Natural killer cell treated with Interleukin-12 subunit alpha and Interleukin-12 subunit beta and Interleukin-15 and Interleukin-18, amount 100 ng/mL, for 72 hours (primary cell): ENCODE measurements at places on chromosomes 5 and 9.

- no peak for DNase-seq
These were observed 140.0 kb upstream of the TAF11L2 start for GRCh38 chr5:17358031-17358430.

- DNase-seq = no peak
These were observed 51.6 kb downstream of the PDCD1LG2 start for GRCh38 chr9:5561828-5562488.

DNA sequence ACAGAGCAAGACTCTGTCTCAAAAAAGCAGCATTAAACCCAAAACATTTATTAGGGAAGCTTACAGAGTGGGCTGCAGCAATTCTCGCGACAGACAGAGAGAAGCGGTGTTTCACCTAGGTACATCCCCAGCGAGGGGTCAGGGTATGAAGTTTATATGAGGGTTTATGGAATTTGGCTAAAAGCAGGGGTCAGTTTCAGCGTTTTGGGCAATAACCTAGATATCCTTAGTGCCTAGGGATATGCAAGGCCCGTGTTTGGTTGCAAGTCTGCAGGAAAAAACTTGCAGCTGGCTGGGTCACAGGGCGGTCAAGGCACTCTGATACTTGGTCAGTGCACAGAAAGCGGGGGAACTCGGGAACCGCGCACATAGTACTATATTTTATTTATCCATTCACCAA is 649 bp upstream of the GLE1 start:
- DNase-seq = no peak

- no peak for DNase-seq
These were observed 33.9 kb upstream of the MAN2A1 start for GRCh38 chr5:109655841-109656240.

- DNase-seq = no peak
These were observed 6.0 kb downstream of the IPPK start for GRCh38 chr9:92663951-92664350.

DNA sequence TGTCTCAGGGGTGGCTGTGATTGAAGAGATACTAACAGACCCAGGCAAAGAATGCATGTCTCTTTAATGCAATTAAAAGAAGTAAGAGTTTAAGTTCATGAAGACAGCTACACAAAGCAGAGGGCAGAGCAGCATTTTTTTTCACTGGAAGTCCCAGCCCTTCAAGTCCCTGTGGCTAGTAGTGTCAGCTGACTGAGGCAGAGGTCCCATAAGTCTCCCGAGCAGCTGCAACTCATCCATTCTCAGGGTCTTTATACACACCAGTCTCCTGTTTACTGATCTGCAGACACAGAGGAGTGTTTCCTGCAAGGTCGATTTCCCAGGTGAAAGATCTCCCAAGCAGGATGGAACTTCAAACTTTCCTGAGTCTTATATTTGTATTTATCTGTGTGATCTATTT is 169.4 kb upstream of the GLRA1 start:
- DNase-seq = no peak

DNA sequence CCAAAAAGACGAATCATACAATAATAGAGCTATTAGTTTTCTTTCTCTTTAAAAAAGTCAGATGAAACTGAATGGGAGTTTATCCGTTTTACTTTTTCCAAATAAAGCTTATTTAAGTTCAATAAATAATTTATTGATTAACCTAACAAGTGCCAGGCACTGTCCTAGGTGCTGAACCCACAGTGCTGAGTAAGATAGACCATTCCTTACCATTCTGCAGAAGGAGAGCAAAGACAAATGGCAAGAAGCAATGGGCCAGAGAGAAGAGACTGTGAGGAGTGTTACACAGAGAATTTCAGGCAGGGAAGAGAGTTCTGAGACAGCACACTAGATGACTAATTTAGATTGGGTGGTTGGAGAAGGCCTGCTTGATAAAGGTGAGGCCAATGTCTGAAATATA is 127.2 kb downstream of the AUH start:
- DNase-seq = no peak

- no peak for DNase-seq
These were observed 71.1 kb upstream of the HSPB3 start for GRCh38 chr5:54384356-54384933.

DNA sequence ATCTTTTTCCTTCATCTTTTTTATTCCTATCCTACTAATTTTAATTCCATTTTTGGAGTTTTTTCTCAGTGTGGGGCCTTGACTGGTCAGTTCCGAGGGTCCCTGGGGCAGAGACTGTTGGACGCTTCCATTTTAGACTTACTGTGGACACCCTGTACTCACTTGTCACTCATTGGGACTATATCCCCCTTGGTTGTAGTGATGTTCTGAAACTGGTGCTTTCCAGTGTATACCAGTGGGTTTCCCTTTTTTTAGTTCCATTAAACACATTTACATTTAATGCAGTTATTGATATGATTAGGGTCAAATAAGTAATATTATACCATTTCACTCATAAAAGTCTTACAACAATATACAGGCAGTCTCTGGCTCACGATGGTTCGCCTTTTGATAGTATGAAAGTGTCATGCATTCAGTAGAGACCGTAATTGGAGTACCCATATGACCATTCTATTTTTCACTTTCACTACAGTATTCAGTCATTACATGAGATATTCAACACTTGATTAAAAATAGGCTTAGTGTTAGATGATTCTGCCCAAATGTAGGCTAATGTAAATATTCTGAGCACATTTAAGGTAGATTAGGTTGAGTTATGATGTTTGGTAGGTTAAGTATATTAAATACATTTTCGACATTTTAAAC is 46.0 kb downstream of the CNOT6 start:
- no peak for DNase-seq

DNA sequence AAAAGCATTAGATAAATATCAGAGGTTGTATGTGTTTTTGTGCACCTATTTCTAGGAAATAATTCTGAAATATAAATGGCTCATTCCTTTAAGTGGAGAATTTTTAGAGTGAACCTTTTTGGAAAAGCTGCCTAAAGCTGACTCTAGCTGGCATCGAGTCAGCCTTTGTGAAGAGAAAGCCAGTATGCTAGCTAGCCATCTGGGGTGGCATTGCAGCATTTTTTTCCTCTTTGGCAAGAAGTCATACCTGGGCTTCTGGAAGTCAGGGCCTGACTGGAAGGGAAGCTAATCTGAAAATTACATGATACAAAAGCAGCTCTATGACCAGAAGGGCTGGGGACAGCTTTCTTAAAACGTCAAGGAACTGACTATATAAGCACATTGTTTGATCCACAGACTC is 19.7 kb downstream of the ANP32B start:
- no peak for DNase-seq

- no peak for DNase-seq
These were observed 21.0 kb downstream of the LSM11 start for GRCh38 chr5:157764531-157764930.

GRCh38 chr5:59034498-59035186 is 451.8 kb downstream of the RAB3C start:
- DNase-seq = peak; percentile 73

DNA sequence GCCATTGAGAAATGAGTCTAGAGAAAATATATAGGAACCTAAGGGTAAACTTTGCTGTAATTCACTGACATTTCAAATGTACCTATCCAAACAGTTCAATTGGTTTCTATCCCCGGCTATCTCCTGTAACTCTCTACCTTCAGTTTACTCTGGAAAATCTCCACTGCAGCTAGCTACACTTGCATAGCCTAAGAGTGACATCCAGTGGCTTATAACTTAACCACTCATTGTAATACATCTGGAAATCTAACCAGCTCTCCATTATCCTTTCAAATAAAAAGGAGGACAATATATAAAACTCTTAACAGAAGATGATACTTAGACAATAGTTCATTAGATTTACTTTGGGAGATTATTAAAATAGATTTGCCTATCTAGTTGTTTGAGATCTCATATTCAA is 35.3 kb upstream of the SPDL1 start:
- no peak for DNase-seq

- no peak for DNase-seq
These were observed 50.5 kb downstream of the COMMD10 start for GRCh38 chr5:116135344-116135743.

DNA sequence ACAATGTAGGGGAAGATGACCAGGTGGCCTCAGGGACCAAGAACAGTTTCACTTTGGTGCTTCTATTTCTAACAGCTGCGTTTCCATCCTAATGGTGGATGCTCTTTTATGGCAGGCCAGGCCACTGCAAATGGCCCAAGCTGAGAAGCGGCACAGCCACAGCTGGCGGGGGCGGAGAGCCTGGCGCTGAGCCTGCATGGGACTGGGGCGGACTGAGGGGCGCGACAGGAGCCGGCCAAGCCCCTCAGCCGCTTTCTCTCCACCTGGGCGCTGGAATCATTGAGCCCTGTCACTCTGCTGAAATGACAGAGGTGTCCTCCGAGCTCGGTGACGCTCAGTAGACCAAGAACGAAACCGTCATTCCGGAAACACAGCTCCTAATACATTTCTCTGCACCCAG is 317.3 kb upstream of the PDE4D start:
- DNase-seq = no peak

DNA sequence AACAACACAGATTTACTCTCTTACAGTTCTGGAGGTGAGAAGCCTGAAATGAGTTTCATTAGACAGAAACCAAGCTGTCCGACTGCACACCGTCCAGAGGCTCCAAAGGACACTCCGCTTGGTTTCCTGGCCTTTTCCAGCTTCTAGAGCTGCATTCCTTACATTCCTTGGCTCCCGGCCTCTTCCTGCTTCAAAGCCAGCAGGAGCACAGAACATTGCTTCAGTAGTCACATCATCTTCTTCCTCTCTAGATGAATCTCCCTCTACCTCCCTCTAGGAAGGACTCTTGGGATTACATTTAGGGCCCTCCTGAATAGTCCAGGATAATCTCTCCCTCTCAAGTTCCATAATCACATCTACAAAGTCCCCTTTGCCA is 213.3 kb downstream of the CDK5RAP2 start:
- DNase-seq = no peak

DNA sequence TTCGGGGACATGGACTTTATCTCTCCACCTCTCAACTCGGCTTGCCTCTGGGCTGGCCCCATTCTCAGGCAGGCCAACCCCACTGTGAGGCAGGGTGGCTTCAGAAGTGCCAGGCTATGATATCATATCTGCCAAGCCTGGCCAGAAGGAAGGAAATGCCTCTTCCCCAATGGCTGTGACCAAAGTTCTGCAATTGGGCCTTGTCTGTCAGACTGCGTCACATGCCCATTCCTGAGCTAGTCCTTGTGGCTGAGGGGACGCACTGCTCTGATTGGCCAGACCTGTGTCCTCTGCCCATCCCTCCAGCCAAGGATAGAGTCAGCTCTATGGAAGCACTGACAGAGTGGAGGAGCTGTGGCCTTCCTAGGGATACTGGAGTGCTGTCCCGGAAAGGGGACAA is 11.9 kb downstream of the SMIM23 start:
- DNase-seq = no peak

GRCh38 chr9:1538301-1538700 is 476.8 kb upstream of the SMARCA2 start:
- no peak for DNase-seq

DNA sequence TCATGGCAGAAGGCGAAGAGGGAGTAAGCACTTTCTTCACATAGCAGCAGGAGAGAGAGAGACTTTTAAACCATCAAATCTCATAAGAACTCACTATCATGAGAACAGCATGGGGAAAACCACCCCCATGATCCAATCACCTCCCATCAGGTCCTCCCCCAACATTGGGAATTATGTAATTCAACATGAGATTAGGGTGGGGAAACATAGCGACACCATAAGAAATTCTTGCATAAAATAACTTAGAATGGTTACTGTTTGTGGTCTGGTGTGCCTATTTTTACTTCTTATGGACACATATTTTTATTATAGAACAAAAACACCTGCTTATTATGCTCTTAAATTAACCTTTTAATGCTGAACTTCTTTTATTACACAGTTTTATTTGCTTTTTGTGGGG is 298.1 kb downstream of the PJA2 start:
- no peak for DNase-seq

- DNase-seq = no peak
These were observed 250.1 kb upstream of the MAP3K1 start for GRCh38 chr5:56565283-56565615.

DNA sequence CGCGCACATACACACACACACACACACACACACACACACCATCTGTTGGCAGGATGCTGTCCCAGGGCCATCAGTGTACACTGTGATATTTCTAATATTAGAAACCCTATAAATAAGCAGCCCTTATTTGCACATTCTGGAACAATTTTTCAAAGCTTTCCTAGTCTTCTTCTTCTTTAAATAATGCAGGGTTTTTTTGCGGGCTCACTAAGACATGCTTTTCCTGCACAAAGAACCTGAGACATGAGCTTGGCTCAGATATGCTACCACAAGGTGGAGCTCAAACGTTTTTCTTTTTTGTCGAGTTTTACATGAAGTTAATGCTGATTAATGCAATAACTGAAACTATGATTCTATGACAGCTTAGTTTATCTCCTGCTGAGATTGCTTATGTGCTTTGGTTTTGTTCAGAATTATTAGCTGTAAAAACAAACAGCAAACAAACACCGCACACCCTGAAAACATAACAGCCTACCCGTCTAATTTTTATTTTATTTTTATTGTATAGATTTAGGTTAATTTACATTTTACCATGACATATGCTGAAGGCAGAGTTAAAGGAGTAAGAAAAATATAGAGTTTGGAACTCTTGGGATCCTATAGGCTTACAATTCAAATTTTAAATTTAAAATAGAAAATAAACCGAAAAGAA is 95.8 kb downstream of the ALDH1A1 start:
- no peak for DNase-seq

GRCh38 chr9:99231711-99232110 is 9.6 kb downstream of the SEC61B start:
- DNase-seq = no peak
